ENCODE measurements at places on chromosomes 1 and 21. TPM values are rescaled to one million over a fixed set of nuclear protein-coding genes. Genes with fewer than 3 reads are reported as not detected.

IGSF5 gene
- not detected for total RNA-seq

RORC gene
- total RNA-seq, result 0.76 TPM

CLCNKB gene
- not detected for total RNA-seq

NR5A2 gene
- not detected for total RNA-seq

CCDC190 gene
- total RNA-seq, result not detected

HSPG2 gene
- total RNA-seq, result 3.6 TPM

ZBTB8A gene
- total RNA-seq, result 0.26 TPM

PPP1R12B gene
- total RNA-seq, result 17.4 TPM

All from activated naive CD4-positive, alpha-beta T cell treated with anti-CD3 and anti-CD28 coated beads, Interleukin-2, amount 10 ng/mL, durations not matched to agents 5 hours and 36 hours (primary cell).